COR-L47 (cell line): ENCODE measurements at places on chromosomes 11 and 22.

- DNase-seq: peak; percentile 92
These were observed 30.6 kb upstream of the PANX2 start for GRCh38 chr22:50139843-50140415.

DNA sequence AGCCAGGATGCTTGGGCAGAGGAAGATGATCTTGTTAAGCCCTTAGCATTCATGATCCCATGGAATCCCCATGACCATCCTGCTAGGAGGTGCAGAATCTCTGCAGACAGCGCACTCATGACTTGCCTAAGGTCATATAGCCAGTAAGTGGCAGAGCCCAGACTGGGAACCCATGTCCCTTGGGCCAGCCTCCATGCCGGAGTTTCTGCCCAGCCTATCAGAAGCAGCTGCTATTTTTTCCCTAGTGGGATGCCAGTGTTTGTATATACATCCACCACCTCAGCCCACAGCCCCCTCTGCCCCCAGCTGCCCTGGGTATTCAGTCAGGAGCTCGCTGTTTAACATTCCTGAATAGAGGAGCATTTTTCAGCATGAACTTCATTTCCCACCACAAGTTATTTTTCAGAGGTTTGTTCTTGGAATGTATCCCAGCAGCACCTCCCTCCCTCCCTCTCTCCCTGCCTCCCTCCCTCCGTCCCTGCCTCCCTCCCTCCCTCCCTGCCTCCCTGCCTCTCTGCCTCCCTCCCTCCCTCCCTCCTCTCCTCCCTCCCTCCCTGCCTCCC is 34.4 kb upstream of the SUSD2 start:
- no peak for DNase-seq

DNA sequence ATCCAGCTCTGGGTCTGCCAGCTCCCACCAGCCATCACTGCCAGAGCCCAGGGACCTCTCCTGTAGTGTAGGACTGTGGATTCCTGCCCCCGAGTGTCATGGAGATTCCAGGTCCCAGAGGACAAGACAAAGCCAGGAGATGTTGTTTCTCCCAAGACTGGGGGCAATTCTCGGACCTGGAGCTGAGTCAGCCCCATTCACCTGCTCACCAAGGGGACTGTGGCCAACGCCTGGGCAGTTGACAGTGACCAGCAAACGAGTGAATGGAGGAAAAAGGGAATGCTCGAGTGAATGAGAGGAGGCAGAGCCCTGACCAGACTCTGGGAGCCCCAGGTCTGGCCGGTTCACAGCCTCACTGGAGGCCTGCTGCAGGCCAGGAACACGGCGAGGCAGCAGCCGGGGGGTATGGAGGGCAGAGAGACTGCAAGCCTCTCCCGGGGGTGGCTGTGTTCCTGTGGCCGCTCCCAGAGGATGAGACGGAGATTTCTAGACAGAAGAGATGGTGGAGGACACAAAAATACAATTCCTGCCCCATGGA is 61.3 kb upstream of the PRR5 start:
- no peak for DNase-seq

DNA sequence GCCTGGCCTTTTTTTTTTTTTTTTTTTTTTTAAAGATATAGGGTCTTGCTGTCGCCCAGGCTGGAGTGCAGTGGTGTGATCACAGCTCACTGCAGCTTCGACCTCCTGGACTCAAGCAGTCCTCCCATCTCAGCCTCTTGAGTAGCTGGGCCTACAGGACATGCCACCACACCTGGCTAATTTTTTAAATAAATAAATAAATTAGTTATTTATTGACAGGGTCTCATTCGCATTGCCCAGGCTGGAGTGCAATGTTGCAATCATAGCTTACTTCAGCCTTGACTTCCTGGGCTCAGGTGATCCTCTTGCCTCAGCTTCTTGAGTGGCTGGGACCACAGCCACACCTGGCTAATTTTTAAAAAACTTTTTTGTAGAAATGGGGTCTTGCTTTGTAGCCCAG is 10.5 kb downstream of the AP2A2 start:
- no peak for DNase-seq

- DNase-seq: no peak
These were observed 16.5 kb downstream of the GNAZ start for GRCh38 chr22:23086787-23087186.

GRCh38 chr11:129247135-129247534 is 55.0 kb upstream of the ARHGAP32 start:
- DNase-seq: no peak

- peak; percentile 83 for DNase-seq
These were observed 199.9 kb downstream of the IGLL1 start for GRCh38 chr22:23380230-23380573.

DNA sequence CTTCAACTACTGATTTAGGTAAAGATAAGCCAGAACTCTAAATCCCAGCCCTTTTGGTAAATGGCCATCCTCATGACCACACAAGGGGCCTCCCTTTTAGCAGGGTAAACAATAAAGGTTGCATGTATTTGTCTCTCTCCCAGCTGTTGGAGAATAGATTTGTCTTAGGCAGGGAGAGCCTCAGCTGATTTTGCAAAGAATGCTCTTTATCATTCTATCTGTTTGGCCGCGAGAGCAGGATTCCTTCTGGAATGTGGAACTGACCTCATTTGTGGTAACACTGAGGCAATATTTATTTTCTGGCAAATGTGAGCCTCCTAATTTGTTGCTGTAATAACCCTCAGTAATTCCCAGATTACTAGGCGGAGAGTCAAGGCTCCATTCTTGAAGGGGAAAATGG is 15.3 kb downstream of the PTS start:
- DNase-seq: no peak

GRCh38 chr11:1673446-1674172 is 23.4 kb upstream of the KRTAP5-6 start:
- no peak for DNase-seq

DNA sequence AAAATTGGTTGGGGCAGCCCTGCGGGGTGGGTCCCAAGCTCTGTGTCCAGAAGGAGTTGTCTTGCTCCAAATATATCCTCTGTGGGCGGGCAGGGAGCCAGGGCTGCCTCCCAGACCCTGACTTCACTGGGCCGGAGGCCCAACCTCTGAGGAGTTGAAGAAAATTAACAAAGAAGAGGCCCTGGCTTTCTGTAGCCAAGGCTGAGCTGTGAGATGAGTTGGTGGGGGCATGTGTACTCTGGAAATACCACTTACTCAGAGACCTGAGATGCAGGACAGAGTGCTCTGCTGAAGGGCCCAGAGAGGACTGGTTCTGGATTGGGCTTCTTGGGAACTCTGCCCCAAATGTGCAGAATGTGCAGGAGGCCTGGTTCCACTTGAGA is 96.3 kb downstream of the SWAP70 start:
- DNase-seq: no peak

DNA sequence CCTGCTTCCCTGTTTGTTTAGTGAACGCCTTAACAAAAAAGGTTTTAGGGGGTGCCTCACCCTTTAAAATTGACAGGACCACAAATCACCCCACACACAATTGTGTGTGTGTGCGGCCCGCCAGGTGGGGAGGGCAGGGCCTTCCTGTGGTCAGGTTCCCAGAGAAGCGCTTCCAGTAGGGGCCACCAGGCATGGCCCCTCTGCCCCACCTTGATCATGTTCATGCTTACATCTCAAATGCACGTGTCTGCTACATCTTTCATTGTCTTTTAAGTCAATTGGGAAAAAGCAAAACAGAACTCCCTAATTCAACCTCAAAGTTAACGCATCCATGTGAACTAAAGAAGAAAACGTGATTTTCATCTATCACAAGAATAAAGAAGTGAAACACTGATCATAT is 1335.3 kb downstream of the TBC1D22A start:
- DNase-seq: no peak

- DNase-seq: no peak
These were observed 9.1 kb downstream of the SELENOO start for GRCh38 chr22:50209893-50210292.

DNA sequence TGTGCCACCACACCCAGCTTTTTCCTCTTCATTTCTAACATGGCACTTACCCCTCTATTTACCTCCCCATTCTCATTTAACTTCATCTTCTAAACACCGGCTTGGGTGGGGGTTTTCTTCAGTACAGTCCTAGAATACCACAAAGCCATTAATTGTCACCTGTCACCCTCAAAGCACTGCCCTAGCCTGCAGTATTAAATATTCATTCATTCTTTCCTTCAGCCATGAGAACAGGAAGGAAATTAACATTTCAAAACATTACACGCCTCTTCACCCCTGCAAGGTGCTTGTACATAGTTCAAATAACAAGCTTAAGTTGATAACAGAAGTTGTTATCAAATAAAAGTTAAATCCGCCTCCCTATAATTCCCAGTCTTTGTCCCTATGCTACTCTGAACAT is 10.7 kb upstream of the VPS37C start:
- DNase-seq: no peak

GRCh38 chr22:35539910-35540594 is 579 bp upstream of the RASD2 start:
- DNase-seq: no peak

DNA sequence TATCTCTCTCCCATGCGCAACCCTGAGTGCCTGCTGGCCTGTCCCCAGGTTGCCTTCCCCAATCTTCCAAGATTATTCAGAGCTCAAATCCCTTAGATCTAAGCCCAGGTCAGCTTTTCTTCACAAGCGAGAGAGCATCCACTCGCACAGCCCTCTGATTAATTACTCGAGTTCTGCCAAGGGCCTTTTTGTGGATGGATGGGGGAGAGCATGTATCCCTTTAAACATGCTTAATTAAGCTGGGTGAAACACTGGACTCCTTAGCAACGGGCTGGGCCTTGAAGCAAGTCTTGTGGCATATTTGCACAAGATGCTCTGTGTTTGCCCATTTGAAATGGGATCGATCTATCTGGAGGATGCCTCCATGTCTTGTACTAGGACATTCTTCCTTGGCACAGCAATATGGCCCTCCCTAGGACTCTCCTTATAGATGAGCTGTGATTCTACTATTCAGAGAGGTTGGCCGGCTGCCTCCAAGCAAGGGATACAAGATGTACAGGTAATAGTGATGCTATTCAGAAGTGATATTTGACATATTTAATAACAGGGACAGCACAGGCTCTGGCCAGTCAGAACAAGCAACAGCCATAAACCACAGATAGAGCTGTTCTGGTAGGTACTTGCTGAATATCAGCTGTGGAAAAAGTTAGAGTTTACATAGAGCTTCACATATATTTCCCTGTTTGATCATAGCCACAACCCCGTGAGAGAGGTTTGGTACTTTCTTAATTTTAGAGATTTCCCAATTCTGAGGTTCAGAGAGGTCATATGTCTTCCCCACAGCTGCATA is 125.6 kb downstream of the CSNK2A3 start:
- no peak for DNase-seq

DNA sequence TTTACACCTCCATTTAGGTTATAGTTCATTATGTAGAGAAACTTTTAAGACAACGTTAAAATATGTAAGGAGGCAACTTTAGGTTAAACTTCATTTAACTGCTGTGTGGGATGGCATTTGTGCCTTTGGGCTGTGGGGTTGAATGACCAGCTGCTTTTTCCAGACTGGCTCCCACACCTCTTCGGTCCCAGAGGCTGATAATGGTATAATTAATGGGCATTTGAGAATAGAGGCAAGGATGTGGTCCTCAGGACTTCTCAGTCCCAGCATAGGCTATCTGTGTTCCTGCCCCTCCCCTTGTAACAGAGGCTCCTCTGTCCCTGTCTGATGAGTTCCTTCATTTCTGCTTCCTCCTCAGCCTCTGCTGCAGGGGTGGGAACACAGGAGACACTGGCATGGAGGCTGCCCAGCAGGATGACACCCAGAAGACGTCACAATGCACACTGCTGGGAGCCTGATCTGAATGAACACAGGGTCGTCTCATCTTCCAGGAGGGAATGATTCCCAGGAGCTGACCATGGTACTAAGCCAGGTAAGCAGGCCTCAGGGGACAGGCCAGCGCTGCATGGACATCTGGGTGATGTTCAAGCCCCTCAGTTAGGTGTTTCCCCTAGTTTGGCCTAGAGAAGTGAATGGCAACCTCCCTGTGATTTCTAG is 17.1 kb upstream of the GNAZ start:
- no peak for DNase-seq

GRCh38 chr22:30566125-30566524 is 8.3 kb downstream of the GAL3ST1 start:
- DNase-seq: no peak

GRCh38 chr11:69637941-69638871 is 2.8 kb upstream of the CCND1 start:
- no peak for DNase-seq

DNA sequence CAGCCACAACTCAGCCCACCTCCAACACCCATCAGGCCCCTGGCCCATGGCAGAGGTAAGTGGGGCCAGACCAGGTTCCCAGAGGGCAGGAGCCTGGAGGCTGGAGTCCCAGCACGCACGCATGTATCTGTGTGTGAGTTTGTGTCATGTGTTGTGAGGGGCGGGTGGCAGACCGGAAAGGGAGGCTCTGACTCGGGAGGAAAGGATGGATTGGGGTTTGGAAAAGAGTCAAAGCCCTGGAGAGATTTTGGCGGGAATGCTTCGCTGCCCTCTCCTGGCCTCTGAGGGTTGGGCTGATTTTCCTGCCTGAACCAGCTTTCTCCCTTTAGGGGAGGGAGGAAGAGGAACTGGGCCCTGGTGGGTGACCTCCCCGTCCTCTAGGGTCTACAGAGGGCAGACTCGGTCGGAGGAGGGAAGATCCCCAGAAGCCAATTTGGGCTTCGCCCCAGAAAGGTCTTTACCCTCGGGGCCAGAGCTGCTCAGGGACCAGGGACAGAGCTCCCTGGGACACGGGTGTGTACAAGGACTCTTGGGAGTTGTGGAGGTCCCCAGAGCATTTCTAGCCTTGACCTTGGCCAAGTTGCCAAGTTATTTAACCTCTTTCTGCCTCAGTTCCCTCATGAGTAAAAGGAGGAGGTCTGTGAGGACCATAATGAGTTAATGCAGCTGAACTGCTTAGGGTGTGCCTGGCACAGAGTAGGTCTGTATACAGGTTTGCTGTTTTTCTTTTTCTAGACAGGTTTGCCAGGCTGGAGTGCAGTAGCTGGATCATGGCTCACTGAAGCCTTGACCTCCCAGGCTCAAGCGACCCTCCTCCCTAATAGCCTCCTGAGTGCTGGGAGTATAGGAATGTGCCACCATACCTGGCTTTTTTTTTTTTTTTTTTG is 6.9 kb downstream of the C11orf68 start:
- peak; percentile 72 for DNase-seq

DNA sequence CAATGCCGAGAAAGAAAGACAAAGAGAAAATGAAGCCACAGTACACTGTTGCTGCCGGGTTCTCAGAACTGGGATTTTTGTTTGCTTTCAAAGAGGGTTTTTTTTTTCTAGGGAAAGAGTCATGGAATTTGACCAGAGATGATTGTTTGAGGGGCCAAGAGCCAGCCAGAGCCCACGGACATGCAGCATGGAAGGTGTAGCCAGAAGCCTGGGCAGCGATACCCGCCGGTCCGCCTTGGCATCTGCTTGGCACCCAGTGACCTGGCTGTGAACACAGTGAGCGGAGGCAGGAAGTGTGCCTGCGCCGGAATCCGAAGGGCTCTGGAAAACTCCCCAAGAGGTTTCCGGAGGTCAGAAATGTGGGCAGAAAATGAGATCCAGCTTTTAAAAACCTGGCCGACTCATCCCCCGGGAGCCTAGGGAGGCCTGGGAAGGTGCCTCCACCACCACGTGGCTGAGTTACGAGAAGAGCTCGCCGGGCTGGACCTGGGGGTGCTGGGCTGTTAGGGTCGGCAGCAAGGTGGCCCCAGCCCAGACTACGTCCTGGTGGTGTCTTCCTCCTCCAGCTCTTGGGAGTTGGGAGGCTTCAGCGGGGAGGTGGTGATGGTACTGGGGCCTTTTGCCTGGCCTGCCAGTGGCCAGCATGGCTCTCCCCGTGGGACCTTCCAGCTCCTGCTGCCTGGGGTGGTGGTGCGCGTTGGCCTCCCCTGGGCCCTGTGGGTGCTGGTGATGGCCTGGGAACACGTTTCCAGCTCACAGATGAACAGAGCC is 61.6 kb upstream of the PPARA start:
- DNase-seq: no peak
